Nucleus accumbens (tissue), 56 donors: ENCODE measurements at places on chromosomes 6 and 20.

GRCh38 chr6:30882759-30883684, 1.3 kb upstream of the DDR1 start:
- DNase-seq = peak; percentile 26

- DNase-seq = no peak
Measured at GRCh38 chr6:90462102-90462501, 124.8 kb downstream of the MAP3K7 start.

GRCh38 chr20:49478754-49479689, 3.4 kb downstream of the KCNB1 start:
- DNase-seq = no peak

DNA sequence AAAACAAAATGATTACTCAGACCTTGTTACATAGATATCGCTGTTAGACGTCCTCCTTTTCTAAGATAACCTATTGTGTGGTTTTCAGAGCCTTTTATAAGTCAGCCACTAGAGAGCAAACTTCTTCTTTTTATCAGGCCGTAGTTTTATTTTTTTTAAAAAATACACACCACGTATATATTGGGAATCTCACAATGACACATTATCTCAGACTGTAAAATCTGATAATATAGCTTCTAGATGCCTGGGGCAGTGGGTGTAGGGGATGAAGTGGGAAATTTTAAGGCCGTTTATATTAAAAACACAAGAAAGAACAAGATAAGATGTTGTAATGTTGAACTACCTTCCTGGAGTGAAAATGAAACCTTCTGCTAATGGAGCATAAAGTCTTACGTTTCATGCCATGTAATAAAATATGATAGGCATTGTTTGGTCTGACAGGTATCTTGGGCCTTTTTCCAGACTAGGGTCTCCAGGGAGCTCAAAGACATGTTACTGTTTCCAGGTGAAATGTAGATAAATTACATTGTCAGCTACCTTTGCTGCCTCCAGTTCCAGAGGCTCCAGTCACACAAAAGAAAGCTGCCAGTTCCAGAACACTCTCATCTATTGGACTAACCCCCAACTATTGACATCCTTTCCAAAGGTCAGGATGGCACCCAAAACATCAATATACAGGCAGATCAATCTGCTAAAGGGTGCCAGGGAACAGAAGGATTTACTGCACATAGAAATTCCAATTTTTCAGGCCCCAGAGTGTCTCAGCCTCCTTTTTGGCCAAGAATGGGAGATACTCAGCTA, 130.2 kb upstream of the AKIRIN2 start:
- DNase-seq = no peak

DNA sequence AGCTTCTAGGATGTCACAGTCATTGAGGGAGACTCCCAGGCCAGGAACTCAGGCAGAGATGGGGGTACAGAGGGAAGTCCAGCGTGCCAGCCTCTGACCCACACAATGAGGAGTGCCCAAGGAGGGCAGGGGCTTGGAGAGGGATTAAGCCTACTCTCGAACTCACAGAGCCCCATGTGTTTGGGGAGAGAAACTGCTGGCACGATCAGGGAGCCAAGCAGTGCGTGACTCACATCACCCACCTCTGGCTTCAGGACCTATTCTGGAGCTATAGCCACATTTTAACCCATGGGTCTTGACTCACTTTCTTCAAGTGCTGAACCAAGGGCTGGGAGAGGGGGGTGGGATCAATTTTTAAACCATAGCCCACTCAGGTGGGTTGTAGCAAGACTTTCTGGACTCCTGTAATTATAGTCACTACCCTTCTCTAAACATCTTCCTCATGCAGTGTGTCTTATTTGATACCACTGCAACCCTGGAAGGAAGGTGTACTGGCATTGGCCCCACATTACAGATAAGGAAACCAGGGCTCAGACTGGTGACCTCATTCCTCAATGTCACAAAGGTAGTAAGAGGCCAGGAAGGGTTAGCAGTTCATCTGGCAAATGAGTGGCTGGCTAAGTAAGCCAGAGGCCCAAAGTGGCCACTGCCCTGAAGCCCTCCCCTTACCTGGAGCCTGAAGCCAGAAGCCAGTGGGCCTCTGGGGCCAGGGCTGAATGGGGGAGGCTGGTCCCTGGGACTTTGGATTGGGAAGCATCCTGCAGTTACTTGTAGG, 12.0 kb downstream of the FOXP4 start:
- no peak for DNase-seq

DNA sequence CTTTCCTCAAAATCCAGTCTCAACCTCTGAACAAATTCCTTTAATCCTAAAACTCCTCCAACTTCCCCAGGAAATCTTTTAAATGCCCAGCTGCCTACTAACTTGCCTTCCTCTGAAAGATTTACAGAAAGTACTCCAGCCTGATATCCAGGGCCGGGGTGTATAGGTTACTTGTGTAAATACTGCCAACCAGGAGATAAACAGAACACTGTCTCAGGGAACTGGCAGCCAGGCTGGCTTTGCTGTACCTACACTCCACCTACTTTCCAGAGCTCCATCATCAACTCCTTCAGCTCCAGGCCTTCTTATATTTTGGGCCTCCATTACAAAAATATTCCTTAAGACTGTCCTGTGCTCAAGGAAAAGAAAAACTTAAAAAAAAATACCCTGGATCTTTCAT, 85.9 kb downstream of the CEP162 start:
- DNase-seq = no peak

DNA sequence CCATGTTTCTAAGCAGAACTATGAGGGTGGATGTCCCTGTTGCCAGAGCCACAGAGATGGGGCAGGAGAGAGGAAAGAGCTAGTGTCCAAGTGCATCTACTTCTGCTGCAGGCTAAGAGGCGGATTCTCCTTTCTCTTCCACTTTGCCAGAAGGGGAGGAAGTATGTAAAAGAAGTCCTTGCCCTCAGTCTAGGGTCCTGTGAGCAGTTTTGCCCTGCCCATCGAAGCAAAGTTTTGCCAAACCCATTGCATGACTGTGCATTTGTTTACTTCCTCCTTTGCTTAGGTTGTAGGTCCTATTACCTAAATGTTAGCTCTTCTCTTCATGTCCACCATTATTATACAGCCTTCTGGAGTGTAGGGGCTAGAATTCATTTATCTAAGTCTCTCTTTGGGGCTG, 106.2 kb upstream of the ARMC2 start:
- DNase-seq = no peak

DNA sequence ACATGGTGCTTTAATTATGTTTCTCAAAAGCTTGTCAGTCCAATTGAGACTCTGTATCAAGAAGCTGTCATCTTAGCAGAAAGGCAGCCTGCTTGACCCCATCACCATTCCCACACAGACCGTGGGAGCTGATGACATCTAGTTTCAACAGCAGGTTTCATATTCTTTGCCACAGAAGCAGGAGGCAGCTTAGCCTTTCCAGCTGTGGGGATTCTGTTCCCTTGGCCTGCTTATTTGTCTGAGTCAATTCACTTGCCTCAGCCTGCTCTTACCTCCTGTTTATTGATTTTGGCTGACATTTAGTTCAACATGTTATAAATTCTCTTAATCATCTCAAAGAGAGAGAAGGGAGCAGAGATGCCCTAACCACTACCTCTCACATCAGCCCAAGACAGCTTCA, 527.7 kb downstream of the ADGRB3 start:
- no peak for DNase-seq

GRCh38 chr6:158284007-158284875, 28.0 kb upstream of the TULP4 start:
- DNase-seq = no peak

DNA sequence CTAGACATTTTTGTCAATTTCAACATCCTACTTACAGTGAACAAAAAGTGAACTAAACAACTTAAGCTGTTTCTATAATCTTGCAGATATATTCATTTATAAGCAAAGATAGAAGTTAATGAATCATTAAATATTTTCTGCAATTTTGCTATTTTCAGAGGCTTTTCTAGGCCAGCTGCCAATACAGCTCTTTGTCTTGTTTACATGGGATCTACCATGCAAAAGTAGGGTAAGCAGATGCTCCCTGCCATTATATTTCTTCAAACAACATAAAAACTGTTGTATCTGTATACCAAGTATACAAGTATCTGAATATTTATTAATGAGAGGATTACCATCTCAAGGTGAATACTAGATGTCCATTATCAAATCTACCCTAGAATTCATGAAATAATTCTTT, 15.4 kb downstream of the PNISR start:
- DNase-seq = no peak

DNA sequence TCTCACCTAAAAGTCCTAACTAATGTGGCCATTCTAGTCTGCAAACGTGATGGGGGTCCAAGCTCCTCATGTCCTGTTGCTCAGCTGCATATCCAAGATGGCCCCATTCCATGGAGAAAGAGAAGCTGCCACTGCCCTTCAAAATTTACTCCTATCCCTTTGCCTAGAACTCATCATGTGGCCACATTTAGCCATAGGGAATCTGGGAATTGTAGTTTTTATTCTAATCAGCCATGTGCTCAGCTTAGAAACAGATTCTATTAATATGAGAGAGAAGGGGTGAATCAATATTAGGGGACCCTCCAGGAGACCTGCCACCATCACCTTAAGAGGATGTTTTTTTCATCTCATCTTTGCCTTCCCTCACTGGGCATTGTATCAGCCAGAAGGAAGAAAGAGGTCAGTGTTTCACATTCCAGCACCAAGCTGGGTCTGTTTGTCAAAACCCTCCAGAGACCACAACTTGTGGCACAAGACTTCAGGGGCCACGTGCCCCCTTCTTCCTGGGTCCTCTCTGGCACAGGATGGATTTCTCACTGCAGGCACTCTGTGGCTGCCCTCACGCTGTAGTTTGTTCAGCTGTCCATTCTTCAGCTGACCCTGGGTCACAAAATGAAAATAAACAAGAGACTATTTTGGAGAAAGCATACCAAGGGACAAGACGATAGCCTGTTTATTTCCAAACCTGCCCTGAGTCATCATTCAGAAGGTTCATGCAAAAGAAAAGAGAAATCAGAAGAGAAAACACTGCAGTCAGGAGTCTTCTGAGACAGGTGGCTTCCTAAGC, 172.0 kb downstream of the EYA2 start:
- no peak for DNase-seq

- no peak for DNase-seq
Measured at GRCh38 chr20:60139663-60140446, 181.6 kb downstream of the CDH26 start.

DNA sequence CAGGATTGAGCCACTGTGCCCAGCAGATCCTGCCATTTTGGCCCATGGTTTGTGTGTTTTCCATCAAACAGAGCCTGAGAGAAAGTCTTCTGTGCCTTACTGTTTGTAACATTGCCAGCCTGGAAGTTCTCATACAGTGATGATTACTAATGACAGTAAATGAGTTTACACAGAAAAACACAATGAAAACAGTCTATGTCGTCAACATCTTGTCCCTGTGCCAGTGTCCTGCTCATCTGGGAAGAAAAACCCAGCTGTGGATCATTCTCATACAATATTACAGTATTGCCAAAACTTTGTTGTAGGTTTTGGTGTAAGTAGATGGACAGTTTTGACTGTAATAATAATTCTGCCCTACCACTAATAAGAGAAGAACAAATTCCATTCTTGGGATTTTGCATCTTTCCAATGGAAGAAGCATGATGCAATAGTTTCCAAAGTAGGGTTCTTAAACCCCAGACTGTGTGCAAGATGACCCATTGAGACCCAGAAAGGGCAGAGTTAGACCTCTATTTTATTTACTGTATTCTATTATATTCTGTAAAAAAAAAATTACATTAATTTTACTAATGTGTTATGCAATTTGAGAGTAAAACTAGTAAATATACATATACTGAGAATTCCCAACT, 135.0 kb upstream of the JARID2 start:
- DNase-seq = no peak

DNA sequence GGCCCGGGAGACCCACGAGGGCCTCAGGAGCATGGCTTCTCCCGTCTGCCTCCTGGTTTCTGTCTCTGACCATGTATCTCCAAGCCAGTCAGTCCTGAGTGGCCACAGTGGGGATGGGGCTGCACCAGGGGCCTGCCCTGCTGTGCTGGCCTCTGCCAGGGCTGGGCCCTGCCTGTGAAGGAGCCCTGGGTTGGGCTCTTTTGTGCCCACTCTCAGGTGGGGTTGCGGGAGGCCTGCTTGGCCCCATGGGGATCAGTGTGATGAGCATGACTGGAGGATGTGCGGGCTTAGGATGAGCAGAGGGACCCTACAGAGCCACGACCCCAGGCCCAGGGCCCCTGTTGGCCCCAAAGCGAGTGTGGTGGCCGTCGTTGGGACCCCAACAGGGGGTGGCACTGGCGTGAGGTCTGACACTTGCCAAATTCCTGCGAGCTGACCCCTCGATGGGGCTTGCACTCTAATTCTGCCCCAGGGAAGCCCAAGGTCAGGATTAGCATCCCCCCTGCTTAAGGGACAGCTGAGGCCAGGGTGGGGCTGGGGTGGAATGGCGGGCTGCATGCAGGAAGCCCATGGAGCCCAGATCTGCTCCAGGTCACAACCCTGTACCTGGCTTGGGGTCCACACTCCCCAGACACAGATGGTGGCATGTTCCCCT, 90.0 kb upstream of the BHLHE23 start:
- no peak for DNase-seq

DNA sequence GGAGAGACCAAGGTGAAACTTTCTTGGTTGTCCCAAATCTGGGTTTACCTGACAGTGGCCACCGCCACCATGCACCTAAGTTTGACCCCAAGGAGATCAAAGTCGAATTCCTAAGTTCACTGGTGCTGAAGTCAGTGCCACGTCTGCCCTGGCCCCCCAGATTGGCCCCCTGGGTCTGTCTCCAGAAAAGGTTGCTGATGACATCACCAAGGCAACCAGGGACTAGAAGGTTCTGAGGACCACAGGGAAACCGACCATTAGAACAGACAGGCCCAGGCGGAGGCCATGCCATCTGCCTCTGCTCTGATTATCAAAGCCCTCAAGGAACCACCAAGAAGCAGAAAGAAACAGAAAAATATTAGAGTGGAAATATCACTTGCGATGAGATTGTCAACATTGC, 91.2 kb downstream of the DLL1 start:
- no peak for DNase-seq

GRCh38 chr6:99241905-99242534, 107.5 kb downstream of the FAXC start:
- peak; percentile 6 for DNase-seq

- DNase-seq = no peak
Measured at GRCh38 chr6:49787176-49787575, at the start of gene PGK2. PGK2 (minus strand) TSS chr6:49787285; CDS start chr6:49787187, 98 bp downstream.

- no peak for DNase-seq
Measured at GRCh38 chr20:48822879-48823385, 4.9 kb downstream of the PREX1 start.

DNA sequence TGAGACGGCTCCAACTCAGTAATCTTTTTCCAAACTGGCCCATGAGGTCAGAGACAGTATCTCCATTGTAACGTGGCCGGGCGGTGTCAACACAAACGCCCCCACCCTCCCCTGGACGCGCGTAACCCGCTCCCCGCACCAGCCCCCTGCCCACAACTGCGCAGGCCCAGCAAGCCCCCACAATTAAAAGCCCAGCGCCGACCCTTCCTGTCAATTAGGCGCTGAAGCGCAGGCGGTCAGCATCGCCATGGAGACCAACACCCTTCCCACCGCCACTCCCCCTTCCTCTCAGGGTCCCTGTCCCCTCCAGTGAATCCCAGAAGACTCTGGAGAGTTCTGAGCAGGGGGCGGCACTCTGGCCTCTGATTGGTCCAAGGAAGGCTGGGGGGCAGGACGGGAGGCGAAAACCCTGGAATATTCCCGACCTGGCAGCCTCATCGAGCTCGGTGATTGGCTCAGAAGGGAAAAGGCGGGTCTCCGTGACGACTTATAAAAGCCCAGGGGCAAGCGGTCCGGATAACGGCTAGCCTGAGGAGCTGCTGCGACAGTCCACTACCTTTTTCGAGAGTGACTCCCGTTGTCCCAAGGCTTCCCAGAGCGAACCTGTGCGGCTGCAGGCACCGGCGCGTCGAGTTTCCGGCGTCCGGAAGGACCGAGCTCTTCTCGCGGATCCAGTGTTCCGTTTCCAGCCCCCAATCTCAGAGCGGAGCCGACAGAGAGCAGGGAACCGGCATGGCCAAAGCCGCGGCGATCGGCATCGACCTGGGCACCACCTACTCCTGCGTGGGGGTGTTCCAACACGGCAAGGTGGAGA, at the start of the genes HSPA1A and HSPA1L:
TSS of gene HSPA1A (plus strand) at position 519 of the 814 bp plus-strand sequence. CDS start at position 733, 214 bp downstream.
TSS of gene HSPA1L (minus strand) at position 259 of the 814 bp plus-strand sequence. CDS start 3,311 bp downstream, outside the sequence.
- peak; percentile 96 for DNase-seq
